Thymus (tissue), 14 donors: ENCODE measurements at places on chromosomes 13 and 19. TPM values are rescaled to one million over a fixed set of nuclear protein-coding genes. Genes with fewer than 3 reads are reported as not detected.

- H3K36me3 ChIP-seq: no peaks in the 10 kb centered on the region
- no peak for DNase-seq
- H3K27me3 ChIP-seq: no peaks in the 10 kb centered on the region
- no peak overlapping the region for H3K4me3 ChIP-seq
- no peak overlapping the region for H3K27ac ChIP-seq
- peaks cover 16% of the 10 kb centered on the region for H3K4me1 ChIP-seq
These were observed 9.8 kb downstream of the SIGLEC10 start for GRCh38 chr19:51407511-51408131.

The BSPH1 gene
- total RNA-seq: not detected

- no peaks in the 10 kb centered on the region for H3K27me3 ChIP-seq
- H3K4me1 ChIP-seq: peaks cover 81% of the 10 kb centered on the region
- DNase-seq: peak; percentile 71
- peak overlapping the region; percentile 17 for H3K4me3 ChIP-seq
These were observed 22.8 kb downstream of the RASA3 start for GRCh38 chr13:114109641-114110041.

The SPACA4 gene
- not detected for total RNA-seq

GRCh38 chr19:49431330-49431749, 6.2 kb downstream of the GFY start:
- DNase-seq: no peak
- no peaks in the 10 kb centered on the region for H3K36me3 ChIP-seq
- no peak overlapping the region for H3K27ac ChIP-seq
- H3K4me3 ChIP-seq: no peak overlapping the region
- peaks cover 100% of the 10 kb centered on the region for H3K27me3 ChIP-seq

DNA sequence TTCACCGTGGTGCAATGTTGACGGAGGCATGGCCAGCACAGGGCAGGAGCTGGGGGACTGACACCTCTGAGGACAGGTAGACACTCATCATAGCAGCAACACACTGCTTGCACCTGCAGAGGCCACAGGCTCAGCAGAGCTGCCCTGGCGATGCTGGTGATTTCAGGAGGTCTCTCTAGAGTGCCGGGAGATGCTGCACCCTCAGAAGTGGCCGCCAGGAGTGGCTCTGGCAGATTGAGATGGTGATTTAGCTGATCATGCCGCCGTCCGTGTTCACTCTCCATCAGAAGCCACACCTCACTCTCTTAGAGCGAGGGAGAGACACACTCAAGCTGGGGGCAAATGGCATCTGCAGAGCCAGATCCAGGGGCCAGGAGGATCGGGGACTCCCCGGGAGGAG, 244.6 kb upstream of the SGCG start:
- H3K36me3 ChIP-seq: no peaks in the 10 kb centered on the region
- H3K27ac ChIP-seq: no peak overlapping the region
- H3K4me3 ChIP-seq: no peak overlapping the region
- H3K27me3 ChIP-seq: no peaks in the 10 kb centered on the region
- no peak for DNase-seq

GRCh38 chr19:21505459-21506451, at the start of gene ZNF429:
ZNF429 (plus strand) TSS chr19:21505602; CDS start chr19:21505772, 170 bp downstream.
- H3K27me3 ChIP-seq: no peaks in the 10 kb centered on the region
- DNase-seq: peak; percentile 91
- no peaks in the 10 kb centered on the region for H3K36me3 ChIP-seq
- H3K4me3 ChIP-seq: peak within 1 kb of the TSS; percentile 91
- peak within 1 kb of the TSS; percentile 90 for H3K27ac ChIP-seq

DNA sequence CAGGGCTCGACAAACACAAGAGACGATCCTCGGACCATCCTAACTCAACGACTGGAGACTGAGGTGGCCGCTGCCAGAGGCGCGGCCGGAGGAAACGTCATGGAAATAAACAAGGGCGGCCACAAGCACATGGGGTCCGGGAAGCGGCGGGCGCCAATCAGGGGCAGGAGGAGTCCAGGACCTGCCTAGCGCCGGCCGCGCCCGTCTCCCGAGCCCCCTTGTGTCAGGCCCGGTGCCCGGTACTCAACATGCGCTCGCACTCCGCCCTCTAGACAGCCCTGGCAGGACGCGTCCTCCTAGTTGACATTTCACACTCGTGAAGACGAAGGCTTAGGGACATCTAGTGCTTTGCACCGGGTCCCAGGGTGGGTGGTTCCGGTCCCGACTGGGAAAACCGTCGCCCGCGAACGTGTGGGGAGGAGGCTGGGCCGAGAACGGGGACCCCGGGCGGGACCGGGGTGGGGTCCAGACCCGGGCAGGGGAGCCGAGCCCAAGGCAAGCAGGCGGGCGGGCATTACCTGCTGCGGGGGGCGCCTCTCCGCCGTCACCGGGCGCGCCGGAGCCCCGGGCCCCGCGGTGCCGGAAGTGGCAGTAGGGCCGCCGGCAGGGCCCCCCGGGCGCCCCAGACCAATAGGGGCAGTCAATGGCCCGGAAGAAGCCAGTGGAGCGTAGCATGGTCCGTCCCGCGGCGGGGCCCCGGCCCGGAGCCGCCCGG, 442 bp downstream of the REXO1 start:
- no peaks in the 10 kb centered on the region for H3K27me3 ChIP-seq
- no peak for DNase-seq
- peaks cover 30% of the 10 kb centered on the region for H3K36me3 ChIP-seq
- peak overlapping the region; percentile 98 for H3K27ac ChIP-seq
- peak overlapping the region; percentile 91 for H3K4me3 ChIP-seq

The ERICH4 gene
- not detected for total RNA-seq

- H3K27me3 ChIP-seq: no peaks in the 10 kb centered on the region
- no peak for DNase-seq
- no peaks in the 10 kb centered on the region for H3K4me1 ChIP-seq
- H3K27ac ChIP-seq: no peak overlapping the region
These were observed 22.4 kb downstream of the ZNF571 start for GRCh38 chr19:37572203-37572602.

The ONECUT3 gene
- under 0.01 TPM for total RNA-seq

DNA sequence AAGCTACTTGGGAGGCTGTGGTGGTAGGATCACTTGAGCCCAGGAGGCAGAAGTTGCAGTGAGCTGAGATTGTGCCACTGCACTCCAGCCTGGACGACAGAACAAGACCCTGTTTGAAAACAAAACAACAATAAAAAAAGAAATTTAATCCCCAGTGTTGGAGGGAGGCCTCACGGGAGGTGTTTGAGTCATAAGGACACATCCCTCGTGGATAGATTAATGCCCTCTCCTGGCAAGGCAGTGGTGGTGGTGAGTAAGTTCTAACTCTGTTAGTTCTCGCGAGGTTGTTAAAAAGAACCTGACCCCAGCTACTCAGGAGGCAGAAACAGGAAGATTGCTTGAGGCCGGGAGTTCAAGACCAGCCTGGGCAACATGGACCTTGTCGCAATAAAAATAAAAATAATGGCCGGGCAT, 27.6 kb upstream of the SIN3B start:
- no peak overlapping the region for H3K4me3 ChIP-seq
- H3K4me1 ChIP-seq: no peaks in the 10 kb centered on the region
- no peak for DNase-seq
- H3K27ac ChIP-seq: no peak overlapping the region
- H3K27me3 ChIP-seq: no peaks in the 10 kb centered on the region

The ZNF493 gene
- total RNA-seq: 18.7 TPM

The LGALS4 gene
- 1.1 TPM for total RNA-seq

DNA sequence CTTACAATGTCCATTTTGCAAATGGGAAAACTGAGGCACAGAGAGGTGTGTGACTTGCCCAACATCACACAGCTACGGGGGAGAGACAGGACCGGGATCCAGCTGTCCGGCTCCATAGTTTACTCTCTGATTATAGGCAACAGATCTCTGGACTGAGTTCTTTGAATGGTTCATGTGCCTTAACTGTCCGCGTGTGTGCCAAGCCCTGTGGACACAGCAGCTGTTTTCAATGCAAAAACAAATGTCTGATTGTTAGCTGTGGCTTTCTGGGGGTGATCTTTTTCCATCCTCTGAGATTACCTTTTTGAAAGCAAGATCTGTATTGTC, 94.1 kb downstream of the KL start:
- no peak for DNase-seq
- H3K4me1 ChIP-seq: no peaks in the 10 kb centered on the region
- H3K4me3 ChIP-seq: no peak overlapping the region
- H3K36me3 ChIP-seq: no peaks in the 10 kb centered on the region

GRCh38 chr13:26011208-26011573, 40.6 kb downstream of the SHISA2 start:
- H3K27ac ChIP-seq: no peak overlapping the region
- no peak for DNase-seq
- H3K4me1 ChIP-seq: peaks cover 14% of the 10 kb centered on the region
- H3K4me3 ChIP-seq: no peak overlapping the region
- no peaks in the 10 kb centered on the region for H3K27me3 ChIP-seq
- H3K36me3 ChIP-seq: no peaks in the 10 kb centered on the region

DNA sequence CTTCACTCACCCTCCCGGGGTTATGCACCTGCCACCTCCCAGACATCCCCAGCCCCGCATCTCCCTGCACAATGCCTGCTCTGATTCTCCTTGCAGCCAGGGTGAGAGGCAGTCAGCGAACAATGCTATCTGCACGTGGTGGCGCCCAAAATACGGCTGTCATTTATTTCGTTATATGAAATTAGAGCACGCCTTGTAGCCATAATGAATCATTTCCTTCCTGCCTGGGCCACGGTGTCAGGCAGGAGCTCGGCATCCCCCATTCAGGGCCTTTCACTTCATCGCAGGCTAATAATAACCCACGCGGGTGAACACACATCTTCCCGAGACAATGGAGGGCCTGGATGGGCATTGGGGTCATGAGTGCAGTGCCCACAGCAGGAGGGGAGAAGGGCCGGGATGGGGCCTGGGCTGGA, 143.8 kb upstream of the ZNF507 start:
- no peaks in the 10 kb centered on the region for H3K4me1 ChIP-seq
- no peaks in the 10 kb centered on the region for H3K27me3 ChIP-seq

DNA sequence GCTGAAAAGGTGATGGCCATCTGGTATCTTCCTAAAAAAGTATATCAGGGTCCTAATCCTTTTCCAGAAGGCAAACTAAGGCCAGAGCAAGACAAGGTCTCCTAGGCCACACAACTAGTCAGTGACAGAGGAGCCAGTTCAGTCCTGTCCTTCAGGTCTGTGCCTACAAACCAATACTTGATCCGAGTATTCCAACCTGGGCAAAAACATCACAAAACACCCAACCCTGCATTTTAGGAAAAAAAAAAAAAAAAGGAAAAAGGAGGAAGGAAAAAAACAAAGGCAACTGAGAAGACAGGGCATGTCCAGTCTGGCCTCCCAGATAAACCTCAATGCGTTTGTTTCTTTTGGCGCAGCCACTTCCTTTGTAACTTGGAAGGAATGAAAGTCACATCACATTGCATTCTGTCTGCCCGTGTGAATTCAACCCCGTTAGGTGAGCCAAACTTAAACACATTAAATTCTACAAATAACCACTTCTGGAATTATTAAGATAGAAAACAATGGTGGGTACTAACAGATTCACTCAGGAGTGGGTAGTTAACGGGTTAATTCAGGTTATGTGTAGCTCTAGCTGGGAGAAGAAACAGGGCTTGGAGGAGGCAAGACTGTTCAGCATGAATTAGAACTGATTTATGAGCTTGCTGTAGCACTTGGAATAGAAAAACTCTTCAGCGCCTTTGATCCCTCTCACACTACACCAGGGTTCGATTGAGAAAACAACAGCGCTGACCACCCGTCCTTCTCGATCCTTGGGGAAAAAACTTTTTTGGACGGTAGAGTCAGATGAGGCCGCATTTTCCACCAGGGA, 43.0 kb upstream of the HNRNPA1L2 start:
- no peaks in the 10 kb centered on the region for H3K36me3 ChIP-seq
- peaks cover 19% of the 10 kb centered on the region for H3K27me3 ChIP-seq
- no peak for DNase-seq
- H3K27ac ChIP-seq: peak overlapping the region; percentile 68
- H3K4me1 ChIP-seq: peaks cover 9% of the 10 kb centered on the region
